ENCODE measurements at places on chromosomes 3 and 15. TPM values are rescaled to one million over a fixed set of nuclear protein-coding genes. Genes with fewer than 3 reads are reported as not detected.
A peak's percentile ranks its signal among the peaks of the same experiment; 100 is the strongest.

The SPSB4 gene
- total RNA-seq: 0.05 TPM

The GOLGA8O gene
- total RNA-seq: 0.69 TPM

The HYAL1 gene
- total RNA-seq: 0.18 TPM

The HIGD2B gene
- total RNA-seq: 0.21 TPM

The CRELD1 gene
- 15.4 TPM for total RNA-seq

The CKMT1A gene
- total RNA-seq: 4.6 TPM

The PEAK1 gene
- total RNA-seq: 58.7 TPM

The ISLR gene
- 0.28 TPM for total RNA-seq

The PPP4R2 gene
- 59.8 TPM for total RNA-seq

The EAF1 gene
- 16.1 TPM for total RNA-seq

The LPCAT4 gene
- 58.5 TPM for total RNA-seq

The COL7A1 gene
- 40.0 TPM for total RNA-seq

DNA sequence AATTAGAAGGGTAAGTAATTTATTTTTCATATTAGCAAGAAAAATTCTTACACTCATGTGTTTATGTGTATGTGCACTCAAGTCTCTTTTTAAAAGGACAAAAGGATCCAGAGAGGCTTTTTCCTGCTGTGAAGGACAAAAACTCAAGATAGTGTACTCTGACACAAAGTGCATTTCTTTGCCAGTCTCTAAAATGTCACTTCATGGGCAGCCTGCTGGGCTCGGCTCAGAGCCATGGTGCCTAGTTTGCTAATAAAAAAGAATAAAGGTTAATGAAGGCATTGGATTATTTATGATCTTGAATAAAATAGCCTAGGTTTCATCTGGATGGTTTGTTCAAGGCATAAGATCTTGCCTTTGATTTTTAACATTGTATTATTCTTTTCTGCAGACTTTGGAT lies 989.0 kb downstream of the TBL1XR1 start:
- no peak for DNase-seq

GRCh38 chr3:170811928-170812591 lies 57.9 kb downstream of the RPL22L1 start:
- peak; percentile 73 for DNase-seq

GRCh38 chr3:35295906-35296305 lies 343.4 kb upstream of the ARPP21 start:
- DNase-seq: no peak

GRCh38 chr15:88912500-88912921 lies 668 bp downstream of the MFGE8 start:
- no peak for DNase-seq

DNA sequence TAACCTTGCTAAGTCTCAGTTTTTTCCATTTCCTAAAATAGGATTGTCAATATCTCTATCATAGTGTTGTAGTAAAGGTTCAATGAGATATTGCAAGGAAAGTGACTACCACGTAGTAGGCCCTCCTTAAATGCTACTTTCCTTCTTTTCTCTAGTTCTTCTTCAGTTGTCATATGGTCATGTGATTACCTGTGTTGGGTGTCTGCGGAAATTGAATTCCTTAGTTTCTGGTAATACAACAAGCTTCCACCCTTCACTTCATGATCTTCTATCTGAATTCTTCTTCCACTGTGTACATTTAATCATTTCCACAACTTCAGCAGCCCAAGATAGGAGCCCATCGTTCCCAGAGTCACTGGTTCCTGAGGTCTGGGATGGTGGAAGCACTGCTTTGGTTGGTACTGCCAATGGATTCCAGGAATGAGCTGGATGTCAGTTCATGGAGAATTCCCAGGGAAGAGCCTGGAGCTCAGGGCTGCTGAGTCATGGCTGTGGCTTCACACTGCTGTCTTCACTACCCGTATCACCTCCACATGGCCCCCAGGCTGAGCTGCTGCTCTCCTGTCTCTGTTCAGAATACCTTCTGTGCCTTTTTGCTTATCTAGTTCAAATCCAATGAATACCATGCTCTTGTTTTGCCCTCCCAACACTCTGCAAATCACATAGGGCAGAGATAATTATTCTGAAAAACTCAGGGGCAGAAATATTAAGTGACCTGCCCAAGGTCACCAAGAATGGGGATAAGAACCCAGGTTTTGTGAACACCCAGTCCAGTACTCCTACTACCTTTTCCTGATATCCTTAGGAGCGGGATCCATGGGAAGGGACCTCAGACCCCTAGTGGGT lies 98.6 kb downstream of the RPL39L start:
- DNase-seq: no peak

DNA sequence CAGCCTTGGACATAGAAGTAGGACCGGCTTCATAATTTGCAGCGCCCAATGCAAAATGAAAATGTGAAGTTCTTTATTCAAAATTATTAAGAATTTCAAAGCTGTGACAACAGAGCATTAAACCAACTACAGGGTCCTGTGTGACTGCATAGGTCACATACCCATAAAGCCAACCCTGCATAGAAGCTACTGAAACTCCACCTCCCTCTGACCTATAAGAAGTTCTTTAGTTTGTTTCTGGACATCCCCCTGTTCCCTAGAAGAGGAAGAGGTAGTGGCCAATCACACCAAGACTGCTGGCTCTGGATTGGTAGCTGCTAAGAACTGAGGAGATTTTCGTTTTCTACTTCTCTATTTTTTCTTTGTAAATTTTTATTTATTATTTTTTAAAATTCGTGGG lies 9.0 kb upstream of the SELENOT start:
- no peak for DNase-seq

- DNase-seq: no peak
Measured at GRCh38 chr15:39248204-39248603, 332.7 kb upstream of the THBS1 start.

- no peak for DNase-seq
Measured at GRCh38 chr15:80730387-80730786, 35.3 kb downstream of the ABHD17C start.

DNA sequence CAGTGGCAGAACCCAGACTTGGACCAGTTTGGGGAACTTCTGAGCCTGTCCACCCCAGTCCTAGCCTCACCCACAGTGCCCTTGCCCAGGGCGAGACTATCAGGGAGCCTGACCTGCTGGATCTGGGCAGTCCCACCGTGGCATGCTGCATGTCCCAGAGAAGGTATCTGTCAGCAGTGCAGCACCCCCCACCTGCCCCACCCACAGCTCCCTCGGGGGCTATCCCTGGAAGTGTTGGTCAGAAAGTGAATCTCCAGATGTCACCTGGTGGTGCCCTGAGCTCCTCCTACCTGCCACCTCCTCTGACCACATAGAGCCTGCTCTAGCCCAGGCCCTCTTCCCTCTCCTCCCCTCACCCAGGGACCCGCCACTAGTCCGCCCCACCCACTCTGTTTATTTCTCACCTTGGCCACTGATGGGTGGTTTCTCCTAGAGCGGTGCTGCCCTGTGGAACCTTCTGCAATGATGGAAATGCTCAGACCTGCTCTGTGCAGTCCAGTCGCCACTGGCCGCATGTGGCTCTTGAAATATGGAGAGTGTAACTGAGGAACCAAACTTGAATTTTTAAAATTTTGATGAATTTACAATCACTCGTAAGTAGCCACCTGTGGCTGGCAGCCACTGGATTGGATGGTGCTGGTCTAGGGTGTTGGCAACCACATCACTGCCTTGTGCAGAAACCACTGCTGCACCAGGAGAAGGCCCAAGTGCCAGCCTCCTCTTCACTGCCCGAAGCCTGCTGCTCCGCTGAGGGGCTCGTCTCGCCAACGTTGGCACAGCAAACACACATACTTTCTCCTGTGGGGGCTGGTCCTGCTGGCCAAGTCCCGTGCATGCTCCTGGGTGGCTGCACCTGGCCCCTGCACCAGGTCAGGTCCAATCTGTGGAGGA lies 13.1 kb downstream of the HDAC11 start:
- no peak for DNase-seq

- DNase-seq: no peak
Measured at GRCh38 chr3:111303760-111304159, 232.1 kb downstream of the NECTIN3 start.

- DNase-seq: no peak
Measured at GRCh38 chr3:140794507-140794906, 116.6 kb downstream of the TRIM42 start.

DNA sequence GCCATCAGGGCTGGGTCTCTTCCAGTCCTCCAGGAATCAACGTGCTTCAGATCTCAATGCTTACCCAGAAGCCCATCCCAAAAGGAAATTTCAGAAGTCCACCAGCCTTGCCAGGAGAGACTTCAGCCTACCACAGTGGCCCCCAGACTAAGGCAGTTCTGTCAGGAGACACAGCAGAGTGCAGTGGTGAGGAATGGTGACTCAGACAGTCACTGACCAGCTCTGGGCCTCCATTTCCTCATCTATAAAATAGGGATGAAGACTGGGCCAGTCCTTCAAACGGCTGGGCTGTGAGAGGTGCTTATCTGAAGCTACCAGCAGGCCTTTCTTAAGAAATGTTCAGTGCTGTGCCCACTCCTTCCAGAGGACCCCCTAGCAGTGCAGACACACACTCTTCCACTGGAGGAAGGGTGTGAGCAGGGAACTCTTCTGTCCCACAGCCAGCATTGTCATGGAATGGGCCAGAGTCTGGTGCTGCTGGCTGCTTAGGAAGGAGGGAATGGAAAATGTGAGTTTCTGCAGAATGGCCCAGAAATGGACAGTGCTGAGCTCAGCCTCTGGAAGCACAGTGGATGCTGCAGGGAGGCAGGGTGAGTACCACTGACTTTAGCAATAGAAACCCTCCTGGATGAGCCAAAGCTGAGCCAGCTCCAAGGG lies 41.6 kb upstream of the DUSP7 start:
- no peak for DNase-seq

GRCh38 chr3:58492494-58492905 lies 604 bp downstream of the KCTD6 start:
- DNase-seq: no peak

DNA sequence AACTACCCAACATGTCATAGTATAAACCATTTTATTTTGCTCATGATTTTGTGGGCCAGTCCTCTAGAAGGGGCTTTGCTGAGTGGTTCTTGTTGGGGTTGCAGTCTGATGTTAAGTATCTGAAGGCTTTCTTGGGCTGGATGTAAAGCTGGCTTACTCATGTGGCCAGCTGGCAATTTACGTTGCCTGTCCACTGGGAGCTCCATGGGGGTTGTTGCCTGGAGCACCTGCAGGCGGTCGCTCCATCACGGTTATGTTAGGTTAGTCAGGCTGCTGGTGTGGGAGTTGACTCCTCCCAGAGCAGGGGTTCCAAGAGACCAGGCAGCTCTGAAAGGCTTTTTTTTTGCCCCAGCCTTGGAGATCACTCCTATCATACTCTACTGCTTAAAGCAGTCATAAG lies 98.1 kb downstream of the NR1D2 start:
- no peak for DNase-seq

DNA sequence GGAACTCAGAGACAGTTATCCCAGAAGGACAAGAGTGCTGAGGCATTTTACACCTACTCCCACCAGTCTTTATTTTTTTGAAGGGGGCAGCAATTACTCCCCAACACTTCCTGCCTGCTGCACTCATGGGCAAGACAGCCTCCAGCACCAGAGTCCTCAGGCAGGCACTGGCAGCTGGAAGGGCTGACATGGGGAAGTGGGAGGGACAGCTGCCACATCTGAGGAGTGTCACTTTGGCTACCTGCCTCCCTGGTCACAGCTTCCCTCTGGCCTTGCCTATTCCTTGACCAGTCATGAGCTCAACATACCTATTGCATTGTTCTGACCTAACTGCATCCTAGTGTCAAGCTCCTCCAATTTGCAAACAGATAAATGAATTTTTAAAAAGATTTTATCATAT lies 10.2 kb upstream of the LACTB start:
- DNase-seq: no peak

DNA sequence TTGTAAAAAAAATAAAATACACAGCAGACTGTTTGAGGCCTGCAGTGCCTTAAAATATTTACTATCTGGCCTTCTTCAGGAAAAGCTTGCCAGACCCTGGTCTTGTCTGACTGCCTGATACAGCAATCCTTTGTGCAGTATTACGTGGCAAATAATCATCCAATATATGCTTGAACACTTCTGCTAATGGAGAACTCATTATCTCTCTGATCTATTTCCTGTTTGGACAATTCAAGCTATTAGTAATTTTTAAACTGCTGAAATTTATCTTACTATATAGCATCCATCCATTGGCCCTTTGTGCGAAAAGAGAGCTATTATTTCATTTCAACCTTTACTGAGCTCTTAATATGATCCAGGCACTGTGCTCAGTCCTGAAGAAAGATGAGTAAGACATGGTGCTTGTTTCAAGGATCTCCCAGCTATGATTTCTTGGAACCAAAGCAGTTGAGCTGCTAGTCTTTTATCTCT lies 15.9 kb downstream of the ATG7 start:
- DNase-seq: no peak

GRCh38 chr3:125683067-125683829 lies 88.0 kb upstream of the OSBPL11 start:
- DNase-seq: no peak

DNA sequence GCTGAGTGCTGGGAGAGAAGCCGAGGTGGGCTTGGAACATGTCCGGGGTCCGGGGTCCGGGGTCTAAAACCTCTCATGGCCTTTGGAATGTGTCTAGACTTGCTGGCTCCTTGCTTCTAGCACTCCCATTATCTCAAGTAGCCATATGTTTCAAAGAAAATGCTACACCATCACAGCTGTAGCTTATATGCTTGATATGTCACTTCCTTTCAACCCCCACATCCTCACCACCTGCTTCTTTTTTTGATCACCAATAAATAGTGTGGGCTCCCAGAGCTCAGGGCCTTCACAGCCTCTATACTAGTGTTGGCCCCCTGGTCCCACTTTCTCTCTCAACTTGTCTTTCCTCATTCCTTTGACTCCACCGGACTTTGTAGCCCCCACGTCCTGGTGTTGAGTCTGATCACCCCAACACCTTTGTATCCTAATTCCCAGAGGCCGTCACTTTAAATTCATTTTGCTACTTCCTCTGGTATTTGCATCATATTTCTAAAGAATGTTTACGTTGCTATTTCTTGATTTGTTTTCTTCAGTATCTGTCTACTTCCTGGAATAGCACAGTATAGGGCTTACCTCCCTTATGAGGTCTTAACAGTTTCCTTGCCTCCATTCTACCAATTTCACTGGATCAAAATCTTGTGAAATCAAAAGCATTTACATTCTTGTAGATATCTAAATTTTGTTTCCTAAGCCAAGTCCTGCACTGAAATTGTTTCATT lies 71.9 kb upstream of the CHRNB4 start:
- no peak for DNase-seq

DNA sequence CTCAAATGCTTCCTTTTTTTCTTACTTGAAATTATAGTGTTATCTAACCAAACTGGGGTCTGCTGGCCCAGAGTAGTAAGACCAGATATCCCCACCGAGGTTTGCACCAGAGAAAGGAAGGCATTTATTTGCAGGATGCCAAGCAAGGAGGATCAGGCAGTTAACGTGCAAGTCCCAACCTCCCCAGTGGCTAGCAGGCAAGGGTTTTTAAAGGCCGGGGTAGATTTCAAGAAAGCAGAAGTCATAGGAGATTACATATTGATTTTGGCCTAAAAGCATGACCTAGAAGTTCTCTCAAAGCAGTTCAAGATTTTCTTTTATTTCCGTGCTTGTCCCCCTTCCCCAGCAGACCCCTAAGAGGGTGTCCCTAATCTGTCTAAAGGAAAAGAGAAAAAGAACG lies 32.8 kb upstream of the STRIT1 start:
- no peak for DNase-seq

DNA sequence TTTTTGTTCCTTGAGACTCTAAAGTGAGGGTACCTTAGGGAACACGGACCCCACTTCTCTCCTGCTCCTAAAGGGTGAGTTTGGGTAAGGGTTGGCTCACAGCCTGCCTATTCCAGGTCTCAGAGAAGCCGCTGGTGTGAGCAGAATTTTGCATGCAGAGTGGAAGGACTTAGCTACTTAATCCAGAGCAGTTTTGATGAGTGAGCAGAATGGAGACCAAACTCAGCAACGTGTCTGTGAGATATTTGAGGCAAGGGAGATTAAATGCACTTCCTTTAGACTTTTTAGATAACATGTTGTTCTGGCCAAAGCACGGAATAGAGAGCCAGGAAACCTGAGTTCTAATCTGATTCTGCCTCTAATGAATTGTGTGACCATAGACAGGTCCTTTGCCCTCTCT lies 5.1 kb downstream of the SLC24A1 start:
- DNase-seq: no peak

All from Panc1 (cell line).